ENCODE measurements at places on chromosomes 16 and 17.

GRCh38 chr17:60305141-60305540 is 86.8 kb downstream of the USP32 start:
- DNase-seq: no peak

DNA sequence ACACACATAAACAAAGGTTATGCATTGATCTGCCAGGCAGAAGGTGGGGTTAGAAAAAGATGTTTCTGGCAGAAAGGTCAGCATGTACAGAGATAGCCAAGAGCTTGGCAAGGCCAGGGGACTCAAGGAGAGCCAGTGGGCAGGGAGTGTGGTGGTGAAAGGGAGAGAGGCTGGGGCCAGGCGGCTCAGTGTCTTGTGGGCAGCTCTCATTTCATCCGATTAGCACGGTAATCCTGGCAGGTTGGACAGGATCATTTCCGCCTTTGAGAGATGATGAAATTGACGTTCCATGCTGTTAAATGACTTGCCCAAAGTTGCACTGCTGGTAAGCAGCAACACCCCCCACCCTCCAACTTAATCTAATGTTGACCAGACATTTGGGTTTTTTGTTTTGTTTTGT is 3.6 kb downstream of the CHD9 start:
- no peak for DNase-seq

- no peak for DNase-seq
These were observed 21.7 kb downstream of the KNOP1 start for GRCh38 chr16:19696328-19696727.

GRCh38 chr17:1087381-1088241 is 90.7 kb downstream of the TIMM22 start:
- DNase-seq: no peak

GRCh38 chr16:78474762-78475161 is 375.3 kb downstream of the WWOX start:
- no peak for DNase-seq

Measured in stimulated activated CD4-positive, alpha-beta T cell treated with anti-CD3 and anti-CD28 coated beads, Interleukin-4, amount 100 ng/mL, for 48 hours (primary cell).